ENCODE measurements at places on chromosomes 4 and X.

GRCh38 chr4:75513526-75514130, 575 bp downstream of the RCHY1 start:
- no peak for DNase-seq

DNA sequence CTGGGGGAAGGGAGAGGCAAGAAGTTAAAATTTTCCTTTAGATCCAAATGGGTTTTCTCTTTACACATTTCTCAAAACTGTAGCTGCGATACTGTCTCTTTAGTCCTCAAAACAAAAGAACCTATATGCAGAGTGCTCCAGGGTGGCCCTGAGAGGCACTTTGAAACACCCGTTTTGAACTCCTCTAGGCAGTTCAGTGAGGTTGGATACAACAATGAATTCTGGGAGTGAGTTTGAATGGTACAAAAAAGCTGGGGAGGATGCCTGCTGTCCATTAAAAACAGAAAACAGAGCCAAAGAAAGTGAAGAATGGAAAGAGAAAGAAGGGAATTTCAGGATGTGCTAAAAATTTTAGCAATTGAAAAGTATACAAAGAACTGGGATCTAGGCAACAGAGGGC, 23.1 kb downstream of the ENOX2 start:
- no peak for DNase-seq

- no peak for DNase-seq
Measured at GRCh38 chrX:32592786-32593185, 618.6 kb downstream of the DMD start.

- DNase-seq: no peak
Measured at GRCh38 chrX:9539605-9540387, 74.9 kb downstream of the TBL1X start.

- DNase-seq: no peak
Measured at GRCh38 chrX:136816975-136817374, 36.2 kb upstream of the ARHGEF6 start.

GRCh38 chrX:139015627-139016026, 304.1 kb upstream of the FGF13 start:
- no peak for DNase-seq

DNA sequence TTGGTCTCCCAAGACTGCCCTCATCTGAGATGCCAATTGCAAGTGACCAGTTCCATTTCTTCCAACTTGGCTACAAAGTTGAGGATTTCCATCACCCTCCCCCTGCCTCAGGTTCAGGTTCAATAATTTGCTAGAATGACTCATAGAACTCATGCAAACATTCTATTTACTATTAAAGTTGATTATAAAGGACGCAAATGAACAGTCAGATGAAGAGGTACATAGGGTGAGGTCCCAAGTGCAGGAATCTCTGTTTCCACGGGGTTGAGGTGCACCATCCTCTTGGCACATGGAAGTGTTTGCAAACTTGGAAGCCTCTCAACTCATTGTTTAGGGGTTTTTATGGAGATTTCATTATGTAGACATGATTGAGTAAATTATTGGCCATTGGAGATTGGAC, 41.0 kb downstream of the FGFBP1 start:
- no peak for DNase-seq

DNA sequence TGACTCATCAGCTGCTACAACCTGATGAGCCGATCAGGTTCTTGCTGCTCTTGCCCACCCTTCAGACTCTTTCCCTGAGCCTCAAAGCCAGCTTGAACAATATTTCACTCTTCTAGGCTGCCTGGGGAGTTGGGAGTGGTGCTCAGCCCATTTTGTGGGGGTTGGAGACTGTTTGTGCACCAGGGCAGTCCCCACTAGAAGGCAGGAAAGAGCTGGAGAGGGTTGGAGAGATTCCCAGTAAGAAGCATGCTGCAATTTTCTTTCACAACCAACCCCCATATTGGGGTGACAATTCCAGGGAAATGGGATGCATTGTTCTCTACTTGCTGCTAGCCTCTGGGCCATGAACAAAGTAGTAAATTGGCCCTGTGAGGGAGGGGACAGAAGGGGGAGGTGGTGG, 44.1 kb downstream of the SLC16A2 start:
- DNase-seq: no peak

- DNase-seq: no peak
Measured at GRCh38 chrX:7202206-7202605, 54.3 kb upstream of the PUDP start.

DNA sequence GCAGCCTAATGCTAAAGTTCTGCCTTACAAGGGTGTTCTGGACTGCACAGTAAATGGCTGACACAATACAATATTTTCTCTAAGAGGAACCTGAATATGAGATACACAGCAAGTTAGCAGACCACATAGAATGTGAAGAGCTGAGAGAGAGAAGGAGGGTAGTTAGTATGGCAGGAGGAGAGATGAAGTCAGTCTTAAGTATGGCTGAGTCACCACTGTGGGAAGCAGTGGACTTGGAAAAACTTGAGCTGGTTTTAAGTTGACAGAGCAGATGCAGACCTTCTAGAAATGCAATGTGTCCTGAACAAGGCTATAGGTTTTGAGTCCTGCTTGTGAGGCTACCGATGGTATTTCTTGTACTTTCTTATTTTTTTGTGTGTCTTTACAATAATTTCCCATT, 172.5 kb downstream of the SH2D1A start:
- no peak for DNase-seq

DNA sequence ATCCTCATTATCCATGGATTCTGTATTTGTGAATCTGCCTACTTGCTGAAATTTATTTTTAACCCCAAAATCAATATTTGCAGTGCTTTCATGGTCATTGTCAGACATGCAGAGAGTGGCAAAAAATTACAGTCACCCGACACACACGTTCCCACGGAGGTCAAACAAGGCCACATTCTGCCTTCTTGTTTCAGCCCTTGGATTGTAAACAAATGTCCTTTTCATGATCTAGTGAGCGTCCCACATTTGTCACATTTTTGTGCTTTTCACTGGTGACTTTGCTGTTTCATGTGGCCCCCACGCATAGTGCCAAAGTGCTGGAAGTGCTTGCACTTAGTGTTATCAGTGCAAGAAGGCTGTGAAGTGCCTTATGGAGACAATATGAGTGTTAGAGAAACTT, 45.0 kb downstream of the SOD3 start:
- no peak for DNase-seq

- DNase-seq: no peak
Measured at GRCh38 chr4:145812919-145813318, 125.7 kb downstream of the ZNF827 start.

DNA sequence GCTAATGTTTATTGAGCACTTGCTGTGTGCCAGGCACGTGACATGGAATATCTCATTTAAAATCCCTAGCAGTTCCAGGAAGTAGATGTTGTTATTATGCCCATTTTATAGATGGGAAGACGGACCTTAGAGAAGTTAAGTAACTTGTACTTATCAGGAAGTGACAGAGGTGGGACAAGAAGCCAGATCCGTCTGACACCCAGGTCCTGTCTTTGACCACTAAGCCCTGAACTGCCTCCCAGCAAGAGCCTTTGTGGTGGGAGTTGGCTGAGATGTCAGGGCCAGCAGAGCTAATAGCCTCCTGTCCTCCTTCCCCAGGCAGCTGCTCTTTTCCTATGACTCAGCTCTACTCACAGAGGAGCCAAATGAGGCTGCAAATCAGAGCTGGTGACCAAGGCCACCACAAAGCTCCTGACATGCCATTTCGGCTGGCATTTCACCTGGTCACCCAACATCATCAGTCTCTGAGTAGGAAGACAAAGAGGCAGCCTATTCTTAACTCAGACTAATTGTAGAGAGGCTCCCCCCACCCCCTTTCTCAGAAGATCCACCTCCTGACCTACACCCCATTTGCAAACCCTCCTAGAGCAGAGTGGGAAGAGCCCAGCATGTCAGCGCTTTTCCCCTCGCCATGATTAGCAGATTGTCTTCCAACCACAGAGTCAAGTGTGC, 175.1 kb upstream of the KIT start:
- no peak for DNase-seq

- no peak for DNase-seq
Measured at GRCh38 chrX:40083979-40084359, 13.8 kb downstream of the BCOR start.

GRCh38 chrX:136121788-136122187, 25.5 kb upstream of the FHL1 start:
- DNase-seq: no peak

- no peak for DNase-seq
Measured at GRCh38 chr4:53378171-53378482, 686 bp downstream of the FIP1L1 start.

GRCh38 chrX:12962041-12962504, 12.8 kb upstream of the TMSB4X start:
- no peak for DNase-seq

GRCh38 chr4:101818362-101818761, 27.8 kb downstream of the BANK1 start:
- DNase-seq: no peak

GRCh38 chr4:6095023-6095752, 77.0 kb upstream of the C4orf50 start:
- no peak for DNase-seq

DNA sequence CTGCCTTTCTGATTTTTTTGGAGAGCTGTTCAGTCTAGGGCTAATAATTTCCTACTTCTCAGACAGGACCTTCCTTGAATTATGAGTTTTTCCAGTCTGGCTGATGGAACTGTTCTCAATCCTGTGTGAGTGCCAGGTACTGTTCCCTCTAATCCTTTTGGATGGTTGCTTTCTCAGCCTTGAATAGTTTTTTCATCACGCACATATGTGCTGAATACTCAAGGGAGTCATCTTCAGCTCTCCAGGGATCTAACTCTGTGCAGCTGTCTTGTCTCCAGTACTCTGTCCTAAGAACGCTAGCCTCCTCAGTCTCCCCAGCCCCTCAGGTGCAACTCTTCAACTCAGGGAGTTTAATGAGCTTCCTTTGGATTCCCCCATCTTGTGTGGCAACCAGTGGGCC, 93.2 kb downstream of the GASK1B start:
- DNase-seq: no peak

DNA sequence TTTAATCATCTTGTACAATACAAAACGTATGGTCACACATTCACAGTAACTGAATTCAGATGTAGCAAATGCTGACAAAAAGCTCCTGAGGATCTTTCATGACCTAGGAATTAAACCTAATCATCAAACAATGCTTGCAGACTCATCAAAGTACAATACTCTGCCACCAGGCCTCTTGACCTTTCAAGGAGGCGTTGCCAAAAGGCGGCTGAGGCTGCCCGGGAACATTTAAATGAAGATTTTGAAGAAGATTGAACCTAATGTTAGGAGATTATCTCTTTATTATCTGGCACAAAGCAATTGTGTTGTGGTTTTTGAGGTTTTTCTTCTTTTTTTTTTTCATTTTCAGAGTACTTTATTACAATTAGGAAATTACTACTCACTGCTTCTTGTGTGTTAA, 340.5 kb downstream of the GALNTL6 start:
- no peak for DNase-seq

GRCh38 chrX:101749436-101749835, 89.8 kb upstream of the ARMCX2 start:
- no peak for DNase-seq

- DNase-seq: peak; percentile 81
Measured at GRCh38 chr4:41882625-41883347, 52.4 kb upstream of the TMEM33 start.

DNA sequence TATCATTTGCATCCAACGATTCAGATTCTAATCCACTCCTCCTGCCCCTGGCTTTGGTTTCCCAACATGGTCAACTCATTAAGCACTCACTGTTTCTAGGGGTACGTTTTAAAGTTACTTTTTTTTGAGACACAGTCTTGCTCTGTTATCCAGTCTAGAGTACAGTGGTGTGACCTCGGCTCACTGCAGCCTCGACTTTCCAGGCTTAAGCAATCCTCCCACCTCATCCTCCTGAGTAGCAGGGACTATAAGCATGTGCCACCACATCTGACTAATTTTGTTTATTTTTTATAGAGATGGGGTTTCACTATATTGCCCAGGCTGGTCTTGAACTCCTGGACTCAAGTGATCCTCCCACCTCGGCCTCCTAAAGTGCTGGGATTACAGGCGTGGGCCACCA, 48.9 kb downstream of the TMEM156 start:
- DNase-seq: no peak

DNA sequence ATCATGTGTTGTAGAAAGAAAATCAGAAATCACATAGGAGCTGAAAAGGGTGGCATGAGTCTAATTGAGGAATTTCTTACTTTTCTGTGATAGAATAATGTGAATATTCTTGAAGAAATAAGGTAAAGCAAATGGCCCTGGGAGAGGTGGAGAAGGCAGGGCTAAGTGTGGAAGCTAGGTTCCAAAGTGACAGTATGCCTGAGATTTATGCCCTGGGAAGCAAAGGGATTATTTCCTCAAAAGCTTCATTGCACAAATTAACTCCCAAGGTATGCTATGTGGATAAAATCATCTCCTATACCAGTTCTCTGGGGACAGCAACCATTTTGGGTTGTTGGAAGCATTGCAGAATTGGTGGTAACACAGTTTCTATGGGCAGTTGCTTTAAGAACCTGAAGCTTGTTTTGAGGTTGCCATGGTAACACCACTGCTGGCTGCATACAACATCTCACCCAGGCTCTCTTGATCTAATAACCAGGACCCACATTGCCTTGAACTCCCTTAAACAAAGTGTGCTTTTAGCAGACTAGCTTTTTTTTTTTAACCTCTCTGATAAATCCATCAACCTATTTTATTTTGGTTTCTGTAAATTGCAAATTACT, 21.0 kb downstream of the MAOA start:
- DNase-seq: no peak

GRCh38 chr4:140581078-140581477, 12.3 kb upstream of the UCP1 start:
- no peak for DNase-seq

DNA sequence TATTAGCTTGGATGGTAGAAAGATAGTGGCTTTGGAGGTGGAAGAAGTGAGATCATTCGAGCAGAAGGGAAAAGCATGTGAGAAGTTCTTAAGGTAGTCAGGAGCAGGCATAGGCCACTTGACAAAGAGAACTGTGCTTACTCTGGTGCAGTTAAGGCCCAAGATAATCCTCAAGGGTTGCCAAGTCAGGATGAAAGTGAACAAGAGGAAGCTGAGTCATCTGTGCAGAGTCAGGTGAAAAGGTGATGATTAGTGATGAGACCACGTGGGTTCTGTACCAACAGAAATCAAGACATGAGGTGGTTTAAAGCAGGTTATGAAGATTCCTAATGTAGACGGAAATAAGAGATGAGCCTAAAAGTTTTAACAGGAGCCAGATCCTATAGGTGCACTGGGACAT, 369.8 kb downstream of the DTHD1 start:
- no peak for DNase-seq

GRCh38 chr4:55733932-55734331, 85.7 kb upstream of the EXOC1L start:
- no peak for DNase-seq

GRCh38 chr4:153533387-153533786, 67.2 kb downstream of the TMEM131L start:
- no peak for DNase-seq

GRCh38 chr4:108030332-108030731, 40.6 kb downstream of the HADH start:
- DNase-seq: no peak

Measured in posterior vena cava (tissue), 2 donors.